ENCODE measurements at places on chromosomes 13 and 19. TPM values are rescaled to one million over a fixed set of nuclear protein-coding genes. Genes with fewer than 3 reads are reported as not detected.

ZNF560 gene
- total RNA-seq, result not detected

INSL3 gene
- total RNA-seq, result 8.1 TPM

ZNF471 gene
- total RNA-seq, result 0.33 TPM

AP2S1 gene
- 130 TPM for total RNA-seq

CPAMD8 gene
- total RNA-seq, result 0.18 TPM

- DNase-seq, result peak; percentile 46
Observed at GRCh38 chr13:24053519-24054251, 106.8 kb upstream of the SPATA13 start.

DNA sequence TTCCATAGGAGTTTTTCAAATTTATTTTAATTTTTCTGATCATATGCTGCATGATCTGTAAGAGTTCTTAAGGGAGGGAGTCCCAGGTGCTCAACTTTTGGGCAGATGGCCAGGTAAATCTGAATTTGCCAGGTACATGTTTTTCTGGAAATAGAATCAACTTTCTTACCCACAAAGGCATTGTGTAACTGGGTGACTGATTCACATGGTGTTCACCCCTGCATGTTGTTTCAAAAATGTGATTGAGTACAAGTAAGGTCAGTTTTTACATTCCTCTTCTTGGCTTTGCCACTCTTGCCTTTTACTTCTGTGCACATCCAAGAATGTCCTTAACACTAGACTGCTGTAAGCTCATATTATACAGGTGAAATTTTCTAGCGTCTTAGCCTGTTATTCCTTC, 30.4 kb downstream of the RB1 start:
- DNase-seq, result no peak

- DNase-seq, result no peak
Observed at GRCh38 chr13:90447734-90448101, 899.8 kb upstream of the MIR17HG start.

DNA sequence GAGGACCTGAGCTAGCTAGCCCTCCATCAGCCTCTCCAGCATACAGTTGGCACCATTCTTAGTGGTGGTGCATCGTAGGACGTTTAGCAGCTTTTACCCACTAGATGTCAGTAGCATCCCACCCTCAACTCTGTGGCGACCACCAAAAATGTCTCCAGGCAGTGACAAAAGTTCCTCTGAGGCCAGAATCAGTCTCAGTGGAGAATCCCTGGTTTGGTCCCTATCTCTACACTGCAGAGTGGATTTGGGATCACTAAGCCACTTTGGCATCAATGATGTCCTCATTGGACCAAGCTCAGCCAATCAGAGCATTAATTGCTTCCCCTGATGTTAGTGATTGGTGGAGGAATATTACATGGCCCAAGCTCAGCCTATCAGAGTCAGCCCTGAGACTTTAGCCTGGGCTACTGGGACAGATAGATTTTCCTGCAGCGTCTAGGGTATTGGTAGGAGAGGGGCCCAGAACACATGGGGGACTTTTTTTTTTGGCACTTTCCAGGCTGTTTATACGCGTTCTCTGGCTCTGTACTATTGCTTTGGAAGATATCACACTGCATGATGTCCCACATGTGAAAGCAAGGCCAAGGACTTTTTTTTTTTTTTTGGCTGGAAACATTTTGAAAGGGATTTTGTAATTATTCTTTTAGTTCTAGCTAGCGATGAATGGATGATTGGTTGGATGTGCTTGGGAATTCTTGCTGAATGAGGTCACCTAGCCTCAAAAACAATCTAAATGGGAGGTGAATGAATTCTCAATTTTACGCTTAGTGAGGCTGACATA, 7.0 kb downstream of the TMEM221 start:
- DNase-seq, result no peak

- no peak for DNase-seq
Observed at GRCh38 chr19:55085923-55086715, 10.4 kb downstream of the EPS8L1 start.

DNA sequence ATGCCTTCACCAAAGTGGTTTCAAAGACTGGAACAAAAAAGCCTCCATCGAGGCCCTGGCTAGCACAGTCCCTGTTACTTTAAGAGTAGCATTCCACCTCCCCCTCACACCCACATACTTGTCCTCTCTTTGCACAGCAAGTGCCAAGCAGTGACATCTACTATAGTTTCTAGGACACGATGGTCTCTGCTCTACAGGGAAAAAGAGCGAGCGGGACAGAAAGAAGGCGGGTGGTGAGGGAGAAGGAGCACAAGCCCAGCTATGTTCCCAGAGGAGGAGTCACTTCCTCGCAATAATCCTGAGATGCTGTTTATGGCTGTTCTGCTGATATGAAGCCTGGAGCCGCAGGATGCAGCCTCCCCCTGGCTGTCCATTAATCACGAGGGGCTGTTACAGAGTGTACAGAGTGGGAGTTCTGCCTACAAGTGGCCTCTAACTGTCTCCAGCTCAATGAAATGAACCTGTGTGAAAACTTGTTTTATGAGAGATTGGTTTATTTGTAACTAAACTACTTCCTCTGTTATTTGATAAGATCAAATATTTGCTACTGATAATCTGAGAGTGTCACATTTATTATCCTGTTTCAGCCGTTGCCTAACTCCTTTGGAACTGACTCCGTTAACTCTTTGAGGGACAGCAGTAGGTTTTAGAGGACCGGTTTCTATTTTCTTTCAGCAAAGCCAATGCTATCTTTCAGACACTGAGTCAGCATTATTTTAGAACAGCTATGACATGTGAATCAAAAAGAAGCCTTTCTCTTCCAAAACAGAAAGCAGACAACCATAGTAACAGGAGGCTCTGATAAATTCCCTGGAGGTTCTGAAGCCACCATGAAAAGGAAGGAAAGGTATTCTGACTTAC, 208.0 kb downstream of the SPRY2 start:
- DNase-seq, result no peak

DNA sequence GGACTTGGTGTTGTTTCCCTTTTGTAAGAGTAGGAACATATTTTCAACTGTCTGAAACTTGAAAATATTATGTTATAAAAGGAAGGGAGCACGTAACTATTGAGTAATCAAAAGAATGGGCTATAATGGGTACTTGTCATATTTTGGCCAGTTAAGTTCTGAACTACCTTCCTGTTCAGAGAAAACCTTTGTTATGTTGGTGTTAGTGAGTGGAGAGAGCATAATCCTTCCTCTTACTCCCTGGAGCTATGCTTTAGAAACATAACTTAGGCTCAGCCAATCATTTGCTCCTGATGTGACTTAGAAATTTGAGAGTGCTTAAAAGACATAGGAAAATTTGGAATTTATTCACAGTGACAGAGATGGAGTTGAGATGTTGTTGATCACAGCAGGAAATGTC, 482.5 kb upstream of the SPRY2 start:
- no peak for DNase-seq

DNA sequence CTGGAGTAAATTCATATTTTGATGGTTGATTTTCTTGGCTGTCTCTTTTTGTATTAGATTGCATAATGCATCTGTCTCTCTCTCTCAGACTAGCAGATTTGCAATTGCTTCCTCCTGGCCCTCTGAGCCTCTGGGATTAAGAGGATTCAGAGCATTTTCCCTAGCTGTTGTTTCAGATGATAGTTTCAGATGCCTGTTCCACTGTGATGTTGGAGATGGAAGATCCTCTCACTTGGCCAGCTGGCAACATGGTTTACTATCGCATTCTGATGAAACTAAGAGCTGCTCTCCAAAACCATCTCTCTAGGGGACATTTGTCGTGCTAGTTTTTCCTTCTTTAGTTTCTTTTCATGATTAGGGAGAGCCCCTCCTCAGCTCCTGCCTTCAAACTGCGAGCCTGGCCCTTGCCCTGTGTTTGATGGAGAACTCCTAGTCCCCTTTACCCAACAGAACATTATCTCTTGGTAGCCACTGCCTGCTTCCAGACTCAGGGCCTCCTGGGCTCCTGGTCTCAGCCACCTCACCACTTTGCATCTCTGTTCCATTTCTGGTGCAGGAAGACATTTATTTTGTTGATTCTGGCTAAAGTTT, 244.6 kb downstream of the B3GLCT start:
- no peak for DNase-seq

DNA sequence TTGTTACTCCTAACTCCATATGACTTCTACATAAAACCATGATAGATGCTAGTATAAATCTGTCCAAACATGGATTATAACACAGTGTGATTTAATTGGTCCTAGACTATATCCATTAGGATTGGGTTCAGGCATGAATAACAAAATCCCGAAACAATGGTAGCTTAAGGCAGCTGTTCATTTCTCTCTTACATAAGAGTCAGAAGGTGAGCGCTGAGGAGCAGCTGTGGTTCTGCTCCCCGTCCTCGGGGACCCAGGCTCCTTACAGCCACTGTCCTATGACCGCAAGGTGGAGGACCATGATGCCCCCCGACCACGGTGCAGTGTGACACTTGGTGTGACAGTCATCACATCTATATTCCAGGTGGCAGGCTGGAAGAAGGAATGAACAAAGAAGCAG, 145.8 kb downstream of the SLC7A1 start:
- no peak for DNase-seq

DNA sequence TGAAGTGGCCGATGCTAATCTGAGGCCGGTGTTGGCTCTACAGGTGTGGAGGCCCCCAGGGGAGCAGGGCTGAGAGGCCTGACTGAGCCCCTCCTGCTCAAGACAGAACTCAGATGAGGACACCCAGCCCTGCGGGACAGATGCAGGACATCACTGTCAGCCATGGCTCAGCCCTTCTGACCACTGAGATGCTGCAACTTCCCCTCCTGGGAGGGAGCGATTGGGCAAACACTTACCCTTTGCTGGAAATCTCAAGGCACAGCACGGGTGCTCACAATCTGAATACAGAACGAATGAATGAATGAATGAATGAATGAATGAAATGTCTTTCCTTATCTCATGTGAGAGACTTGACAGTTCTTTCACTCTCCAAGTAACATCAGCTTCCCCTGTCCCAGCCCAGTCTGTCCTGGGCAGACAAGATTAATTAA, 3.5 kb upstream of the SIGLEC7 start:
- no peak for DNase-seq

DNA sequence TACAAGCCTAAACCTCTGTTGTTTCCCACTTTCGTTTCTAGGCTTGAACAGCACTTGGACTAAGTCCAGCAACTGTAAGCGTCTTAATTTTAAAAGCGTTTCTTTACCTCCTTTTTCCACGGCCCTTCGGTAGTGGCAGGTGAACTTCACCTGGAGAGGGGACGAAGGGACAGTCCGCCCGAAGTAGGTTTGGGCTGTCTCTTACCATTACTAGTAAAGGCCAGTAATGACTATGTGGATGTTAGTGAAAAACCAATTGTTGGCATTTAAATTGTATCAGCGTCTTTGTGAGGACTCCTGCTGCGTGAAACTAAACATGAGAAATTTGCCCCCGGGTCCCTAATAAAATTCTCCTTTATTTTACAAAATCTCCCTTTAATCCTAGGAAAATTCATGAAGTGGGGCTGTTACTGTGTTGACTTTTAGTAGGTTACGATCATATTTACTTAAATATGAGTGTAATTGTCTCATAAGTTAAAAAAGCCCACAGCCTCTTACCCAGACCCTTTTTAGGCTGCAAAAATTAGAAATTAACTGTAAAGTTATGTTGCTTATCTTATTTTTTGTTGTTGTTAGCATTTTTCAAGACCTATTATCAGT, 983 bp downstream of the ITM2B start:
- no peak for DNase-seq

DNA sequence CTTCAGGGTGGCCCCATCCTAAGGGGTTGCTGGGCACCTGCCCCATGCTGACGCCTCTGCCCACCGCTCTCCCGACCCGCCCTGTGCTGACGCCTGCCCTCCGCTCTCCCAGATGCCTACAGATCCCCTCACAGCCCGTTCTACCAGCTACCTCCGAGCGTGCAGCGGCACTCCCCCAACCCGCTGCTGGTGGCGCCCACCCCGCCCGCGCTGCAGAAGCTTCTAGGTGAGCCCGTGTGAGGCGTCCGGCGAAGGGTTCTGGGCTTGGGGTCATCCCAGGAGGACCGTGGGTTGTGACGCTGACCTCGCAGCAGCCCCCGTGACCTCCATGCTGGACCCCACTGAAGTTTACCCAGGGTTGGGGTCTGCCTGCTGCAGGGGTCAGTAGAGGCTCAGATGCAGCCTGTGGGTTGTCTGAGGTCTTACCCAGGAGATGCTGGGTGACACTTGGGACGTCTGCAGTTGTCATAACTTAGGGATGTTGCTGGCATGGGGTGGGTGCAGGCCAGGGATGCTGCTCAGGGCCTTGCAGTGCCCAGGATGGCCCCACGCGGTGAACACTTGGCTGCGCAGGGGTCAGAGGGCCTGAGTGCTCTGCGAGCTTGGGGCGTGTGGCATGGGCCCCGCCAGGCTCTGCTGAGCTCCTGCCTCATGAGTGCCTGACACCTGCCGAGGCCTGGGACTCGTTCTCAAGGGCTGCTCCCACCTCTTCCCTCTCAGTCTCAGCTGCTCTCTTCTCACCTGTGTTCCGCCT, 25.0 kb downstream of the PLEKHJ1 start:
- DNase-seq, result no peak

- no peak for DNase-seq
Observed at GRCh38 chr19:12567951-12568350, 16.7 kb upstream of the ZNF564 start.

- no peak for DNase-seq
Observed at GRCh38 chr19:1237754-1238368, at the start of gene CBARP. CBARP (minus strand) TSS chr19:1238005; CDS start chr19:1236100, 1,905 bp downstream.

DNA sequence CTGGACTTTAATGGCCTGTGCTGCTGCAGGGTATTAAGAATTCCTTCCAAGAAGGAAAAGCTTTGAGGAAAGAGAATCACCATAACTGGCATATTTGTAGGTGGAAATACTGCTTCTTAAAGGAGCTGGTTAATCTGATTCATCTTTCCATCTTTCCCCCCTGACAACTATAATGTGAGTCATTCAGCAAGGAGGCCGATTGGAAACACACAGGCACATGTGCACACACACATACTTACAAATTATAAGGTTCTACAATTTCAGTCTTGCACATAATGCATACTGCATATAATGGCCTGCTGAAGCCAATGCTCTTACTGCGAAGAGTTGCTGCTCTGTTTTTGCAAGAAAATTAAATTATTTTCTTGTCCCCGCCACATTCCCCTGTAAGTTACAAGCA, 78.8 kb upstream of the TPP2 start:
- no peak for DNase-seq

GRCh38 chr13:28685892-28686291, 27.0 kb downstream of the POMP start:
- no peak for DNase-seq

Measured in activated T-cell treated with anti-CD3 and anti-CD28 coated beads, Interleukin-2, amount 50 U/mL, for 4 hours (primary cell).